ENCODE measurements at places on chromosomes 2 and 18. TPM values are rescaled to one million over a fixed set of nuclear protein-coding genes. Genes with fewer than 3 reads are reported as not detected.

The UBE2E3 gene
- 89.1 TPM for total RNA-seq

The NAT8 gene
- total RNA-seq, result not detected

The EIPR1 gene
- total RNA-seq, result 27.6 TPM

DNA sequence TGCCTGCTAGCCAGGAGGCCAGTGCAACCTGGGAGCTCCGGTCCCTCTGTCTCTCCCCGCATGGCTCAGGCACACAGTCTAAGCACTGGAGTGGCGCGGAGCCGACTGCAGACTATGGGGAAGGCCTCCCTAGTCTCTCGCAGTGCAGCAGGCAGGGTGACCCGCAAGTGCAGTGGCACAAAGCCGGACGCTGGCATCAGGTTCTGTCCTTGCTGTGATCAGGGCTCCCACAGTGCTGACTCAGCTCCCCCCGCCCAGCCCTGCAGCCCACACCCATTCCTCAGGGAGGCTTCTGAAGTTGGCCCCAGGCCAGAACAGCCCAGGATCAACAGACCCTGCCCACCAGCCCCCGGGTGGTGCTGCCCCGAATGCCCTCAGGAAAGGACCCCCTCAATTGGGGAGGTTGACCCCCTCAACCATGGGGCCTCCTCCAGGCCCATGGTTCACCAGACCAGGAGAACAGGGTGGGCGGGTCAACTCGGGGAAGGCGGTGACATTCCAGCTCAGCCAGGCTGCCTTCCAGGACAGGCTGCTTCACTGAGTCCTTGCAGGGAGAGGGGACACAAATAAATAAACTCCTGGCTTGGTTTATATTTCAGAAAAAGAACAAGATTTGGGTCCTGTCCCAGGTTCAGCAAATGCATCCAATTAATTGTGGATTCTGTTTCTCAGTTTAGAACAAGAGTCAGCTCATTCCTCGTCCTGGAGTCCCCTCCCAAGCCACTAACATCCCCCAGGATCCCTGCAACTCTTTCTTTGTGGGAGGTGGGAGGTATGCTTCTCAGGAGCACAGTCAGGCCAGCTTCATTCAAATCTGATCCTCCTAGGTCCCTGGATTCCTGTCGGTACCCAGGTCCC, 12.2 kb downstream of the BIN1 start:
- H3K4me3 ChIP-seq, result no peak overlapping the region
- no peak overlapping the region for H3K27ac ChIP-seq
- no peaks in the 10 kb centered on the region for H3K27me3 ChIP-seq

GRCh38 chr2:227450926-227451654, 20.9 kb upstream of the AGFG1 start:
- H3K36me3 ChIP-seq, result no peaks in the 10 kb centered on the region
- no peaks in the 10 kb centered on the region for H3K4me1 ChIP-seq
- no peaks in the 10 kb centered on the region for H3K27me3 ChIP-seq
- H3K4me3 ChIP-seq, result no peak overlapping the region
- no peak for DNase-seq

GRCh38 chr2:152161598-152161997, 14.0 kb downstream of the STAM2 start:
- no peak overlapping the region for H3K4me3 ChIP-seq
- H3K4me1 ChIP-seq, result no peaks in the 10 kb centered on the region
- H3K27ac ChIP-seq, result no peak overlapping the region
- H3K36me3 ChIP-seq, result peaks cover 18% of the 10 kb centered on the region
- DNase-seq, result no peak

GRCh38 chr2:239165206-239165831, 235.5 kb downstream of the HDAC4 start:
- no peak overlapping the region for H3K4me3 ChIP-seq
- H3K4me1 ChIP-seq, result no peaks in the 10 kb centered on the region
- no peak overlapping the region for H3K27ac ChIP-seq
- DNase-seq, result no peak

- no peak overlapping the region for H3K27ac ChIP-seq
- H3K4me3 ChIP-seq, result no peak overlapping the region
- no peaks in the 10 kb centered on the region for H3K36me3 ChIP-seq
- H3K27me3 ChIP-seq, result no peaks in the 10 kb centered on the region
Measured at GRCh38 chr18:60686142-60686541, 313.6 kb upstream of the MC4R start.

DNA sequence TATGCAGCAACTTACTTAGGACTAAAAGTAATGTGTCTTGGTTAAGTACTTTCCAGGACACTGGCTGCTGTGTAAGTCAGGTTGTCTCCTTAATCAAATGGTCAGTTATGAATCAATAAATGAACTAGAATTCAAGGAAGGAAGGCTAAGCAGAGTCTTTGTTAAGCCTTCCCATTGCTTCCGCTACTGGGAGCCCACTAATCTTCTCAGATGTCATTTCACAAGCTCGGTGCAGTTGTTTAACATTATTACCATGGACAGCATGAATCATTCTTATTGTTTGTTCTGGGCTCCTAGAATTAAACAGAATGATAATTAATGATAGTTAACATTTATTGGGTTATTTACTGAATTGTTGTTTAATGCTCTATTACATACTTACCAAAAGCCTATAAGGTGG, 26.0 kb upstream of the MEIS1 start:
- no peak for DNase-seq
- no peak overlapping the region for H3K27ac ChIP-seq
- H3K4me1 ChIP-seq, result no peaks in the 10 kb centered on the region
- no peaks in the 10 kb centered on the region for H3K27me3 ChIP-seq
- no peak overlapping the region for H3K4me3 ChIP-seq
- H3K36me3 ChIP-seq, result no peaks in the 10 kb centered on the region

GRCh38 chr2:50491541-50492476, 540.1 kb downstream of the NRXN1 start:
- no peaks in the 10 kb centered on the region for H3K4me1 ChIP-seq
- H3K4me3 ChIP-seq, result no peak overlapping the region
- no peak for DNase-seq
- no peaks in the 10 kb centered on the region for H3K27me3 ChIP-seq
- H3K27ac ChIP-seq, result peak overlapping the region; percentile 27

GRCh38 chr18:44564922-44565321, 115.8 kb upstream of the SETBP1 start:
- H3K4me3 ChIP-seq, result no peak overlapping the region
- DNase-seq, result no peak
- no peak overlapping the region for H3K27ac ChIP-seq
- H3K36me3 ChIP-seq, result peaks cover 2% of the 10 kb centered on the region
- H3K27me3 ChIP-seq, result no peaks in the 10 kb centered on the region

DNA sequence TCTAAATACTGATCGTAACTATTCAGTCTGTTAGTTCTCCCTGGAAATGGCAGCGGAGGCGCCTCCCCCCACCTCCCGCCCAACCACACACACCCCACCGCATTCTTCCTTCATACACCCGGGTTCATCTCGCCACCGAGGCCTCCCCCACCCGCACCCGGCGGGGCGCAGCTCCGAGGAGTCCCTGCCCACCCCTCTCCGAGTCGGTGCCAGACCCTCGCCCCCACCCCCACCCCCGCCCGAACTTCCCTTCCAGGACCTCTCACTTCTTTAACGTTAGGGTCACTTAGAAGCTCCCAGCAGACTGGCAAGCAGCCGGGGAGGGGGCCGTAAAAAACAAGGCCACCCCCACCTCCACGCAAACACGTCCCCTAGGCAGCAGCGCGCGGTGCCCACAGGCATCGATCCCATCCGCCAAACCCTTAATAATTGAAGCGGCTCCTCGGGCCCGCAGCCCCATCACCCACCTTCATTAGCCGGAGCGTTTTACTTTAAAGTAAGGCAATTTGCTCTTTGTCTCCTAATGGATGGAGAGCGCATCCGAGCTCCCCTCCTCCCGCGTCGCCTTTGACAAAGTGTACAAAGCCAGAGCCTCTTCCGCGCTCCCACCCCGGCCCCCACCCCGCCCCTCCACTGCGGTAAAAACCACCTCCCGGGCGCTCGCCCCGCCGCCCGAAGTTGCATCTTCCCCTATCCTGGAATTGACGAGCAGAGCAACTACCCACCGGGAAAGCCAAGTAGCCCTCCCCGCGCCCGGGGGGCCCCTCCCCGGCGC, 624 bp downstream of the ZNF516 start:
- no peaks in the 10 kb centered on the region for H3K36me3 ChIP-seq
- H3K4me3 ChIP-seq, result peak overlapping the region; percentile 79
- DNase-seq, result no peak
- peaks cover 9% of the 10 kb centered on the region for H3K27me3 ChIP-seq
- H3K27ac ChIP-seq, result no peak overlapping the region

DNA sequence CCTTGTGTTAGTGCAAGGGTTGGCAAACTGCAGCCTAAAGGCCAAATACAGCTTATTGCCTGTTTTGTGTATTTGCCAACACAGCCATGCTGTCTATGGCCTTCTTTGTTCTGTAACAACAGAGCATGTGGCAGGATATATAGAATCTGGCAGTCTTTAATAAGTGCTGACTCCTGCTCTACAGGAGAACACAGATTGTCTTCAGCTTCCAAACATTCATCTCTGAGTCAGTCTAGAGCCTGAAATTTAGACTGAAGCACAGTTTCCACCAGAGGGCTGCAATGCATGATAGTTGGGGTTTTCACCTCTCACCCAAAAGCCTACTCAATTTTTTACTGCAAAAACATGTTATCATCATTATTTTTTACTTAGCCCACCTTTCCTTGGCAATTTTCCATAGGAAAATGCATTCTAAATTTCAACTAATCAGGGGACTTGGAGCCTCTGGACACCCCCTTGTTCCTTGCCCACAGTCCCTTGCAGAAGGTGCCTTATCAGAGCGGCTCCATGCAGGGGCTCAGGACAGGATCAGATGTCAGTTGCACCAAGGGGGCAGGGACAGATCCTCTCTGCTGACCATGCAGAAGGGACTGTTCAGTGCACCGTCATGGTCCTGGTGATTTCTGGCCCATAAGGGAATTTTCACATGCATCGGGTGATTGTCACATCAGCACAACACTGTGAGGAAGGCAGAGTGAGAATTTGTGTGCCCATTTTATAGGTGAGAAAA, 12.4 kb downstream of the IL37 start:
- H3K36me3 ChIP-seq, result no peaks in the 10 kb centered on the region
- H3K4me1 ChIP-seq, result no peaks in the 10 kb centered on the region
- H3K27ac ChIP-seq, result no peak overlapping the region
- H3K4me3 ChIP-seq, result no peak overlapping the region

DNA sequence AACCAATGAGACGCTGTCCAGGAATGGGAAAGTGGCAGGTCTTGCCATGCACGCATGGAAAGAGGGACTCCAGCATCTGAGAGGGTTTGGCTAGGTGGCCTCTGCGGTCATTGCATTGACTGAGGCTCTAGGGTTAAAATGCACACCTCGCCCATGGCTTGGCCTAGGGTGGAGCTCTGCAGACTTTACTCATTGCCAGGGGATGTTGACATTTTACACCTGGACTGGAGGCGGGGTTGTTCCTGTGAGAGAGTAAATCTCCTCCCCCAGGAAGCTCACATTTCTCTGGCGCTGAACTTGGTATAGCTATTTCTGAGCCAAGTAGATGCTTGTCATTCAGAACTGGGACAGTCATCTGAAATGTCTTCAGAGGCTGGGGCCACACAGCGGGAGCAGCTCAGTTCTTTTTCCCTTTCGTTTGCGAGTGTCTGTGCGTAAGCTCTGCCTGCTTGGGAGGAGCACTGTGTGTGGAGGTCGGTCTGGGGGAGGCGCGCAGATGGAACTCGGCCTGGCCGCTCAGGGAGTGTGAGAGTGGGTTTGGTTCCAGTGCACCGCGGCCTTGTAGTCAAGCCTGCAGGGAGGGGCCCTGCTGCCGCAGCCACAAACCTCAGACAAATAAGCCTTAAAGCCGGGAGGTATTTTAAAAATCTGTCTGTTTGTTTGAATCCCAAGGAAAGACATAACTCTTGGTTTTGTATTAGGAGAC, 76.5 kb downstream of the LPIN1 start:
- peaks cover 1% of the 10 kb centered on the region for H3K36me3 ChIP-seq
- no peak overlapping the region for H3K27ac ChIP-seq
- H3K4me1 ChIP-seq, result no peaks in the 10 kb centered on the region
- H3K27me3 ChIP-seq, result no peaks in the 10 kb centered on the region

GRCh38 chr2:188523919-188524318, 232.2 kb downstream of the GULP1 start:
- H3K4me1 ChIP-seq, result no peaks in the 10 kb centered on the region
- peaks cover 21% of the 10 kb centered on the region for H3K36me3 ChIP-seq
- no peak for DNase-seq
- no peaks in the 10 kb centered on the region for H3K27me3 ChIP-seq
- H3K27ac ChIP-seq, result no peak overlapping the region
